ENCODE measurements at places on chromosomes 16 and 17. TPM values are rescaled to one million over a fixed set of nuclear protein-coding genes. Genes with fewer than 3 reads are reported as not detected.

DPEP3 gene
- total RNA-seq: not detected

SEPTIN12 gene
- total RNA-seq: not detected

ADAT1 gene
- total RNA-seq: 125 TPM

ATP1B2 gene
- total RNA-seq: 16.6 TPM

SLC47A1 gene
- total RNA-seq: 1.6 TPM

OTOP2 gene
- total RNA-seq: not detected
